ENCODE measurements at places on chromosomes 4 and X.
A peak's percentile ranks its signal among the peaks of the same experiment; 100 is the strongest.

DNA sequence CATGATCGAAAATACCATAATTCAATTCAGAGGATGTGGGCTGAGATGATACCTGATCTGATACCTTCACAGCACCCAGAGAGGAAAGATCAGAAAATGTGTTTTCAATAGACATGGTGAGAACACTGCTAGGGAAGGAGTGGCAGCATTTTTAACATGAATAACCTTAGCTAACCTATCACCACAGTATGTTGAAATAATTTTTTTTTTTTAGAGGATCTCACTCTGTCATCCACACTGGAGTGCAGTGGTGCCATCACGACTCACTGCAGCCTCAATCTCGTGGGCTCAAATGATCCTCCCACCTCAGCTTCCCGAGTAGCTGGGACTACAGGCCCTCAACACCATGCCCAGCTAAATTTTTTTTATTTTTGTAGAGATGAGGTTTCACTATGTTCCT, 90.5 kb upstream of the RAPGEF2 start:
- no peak for DNase-seq

DNA sequence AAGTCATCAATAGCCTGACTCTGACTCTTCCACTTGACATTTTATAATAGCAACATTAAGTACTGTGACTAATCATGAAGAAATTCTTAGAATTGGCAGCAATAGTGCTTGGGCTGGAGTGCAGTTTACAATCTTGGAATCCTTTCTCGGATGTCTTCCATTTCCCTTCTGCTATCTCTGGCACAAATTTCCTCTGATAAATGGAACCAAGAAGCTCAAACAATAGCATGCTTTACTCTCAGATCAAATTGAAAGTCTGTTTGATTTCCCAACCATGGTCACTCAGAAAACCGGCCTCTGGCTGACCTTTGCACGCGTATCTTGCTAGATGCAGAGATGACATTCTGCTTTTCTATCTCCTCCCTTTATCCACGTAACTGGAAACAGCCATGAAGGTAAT, 99.0 kb upstream of the SPANXC start:
- DNase-seq, result no peak

GRCh38 chr4:147019091-147019490, 73.4 kb upstream of the TTC29 start:
- peak; percentile 12 for DNase-seq

DNA sequence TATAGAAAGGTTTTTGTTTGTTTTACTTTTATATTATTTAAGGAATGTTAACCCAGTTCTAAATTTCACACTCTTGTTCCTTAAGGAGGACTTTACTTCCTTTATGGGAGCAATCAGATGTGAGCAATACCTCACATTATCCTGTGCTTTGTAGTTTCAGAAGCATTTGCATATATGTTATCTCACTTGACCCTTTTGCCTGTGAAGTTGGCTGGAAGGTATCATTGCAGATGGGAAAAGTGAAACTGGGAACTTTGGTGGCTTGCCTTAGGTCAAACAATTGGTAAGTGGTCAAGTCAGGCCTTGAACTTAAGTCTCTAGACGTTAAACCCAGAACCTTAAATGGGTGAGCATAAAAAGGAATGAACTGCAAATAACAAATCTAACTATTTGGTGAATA, 90.6 kb downstream of the AREG start:
- DNase-seq, result no peak

- DNase-seq, result no peak
Measured at GRCh38 chrX:105821471-105822121, 743 bp upstream of the NRK start.

DNA sequence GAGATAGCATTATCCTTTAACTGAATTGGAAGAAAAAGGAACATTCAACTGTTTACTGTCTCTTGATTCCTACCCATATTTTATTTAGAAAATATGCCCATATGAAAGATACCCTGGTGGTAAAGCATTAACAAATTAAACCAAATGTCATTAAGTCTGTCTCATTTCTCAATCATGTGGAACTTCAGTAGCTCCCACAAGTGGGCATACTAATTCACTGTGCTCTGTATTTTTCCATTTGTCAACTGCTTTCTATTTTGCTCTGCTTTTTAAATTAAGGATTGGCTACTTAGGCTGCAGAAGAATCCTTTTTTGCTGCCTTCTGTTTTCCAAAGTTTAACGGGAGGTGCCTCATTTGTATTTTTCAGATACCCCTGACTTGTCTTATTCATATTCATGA, 77.2 kb downstream of the DDIT4L start:
- no peak for DNase-seq

GRCh38 chr4:6416518-6417286, 55.7 kb downstream of the PPP2R2C start:
- no peak for DNase-seq

Data from CMK (cell line).